ENCODE measurements at places on chromosomes 7 and 10.
A peak's percentile ranks its signal among the peaks of the same experiment; 100 is the strongest.

DNA sequence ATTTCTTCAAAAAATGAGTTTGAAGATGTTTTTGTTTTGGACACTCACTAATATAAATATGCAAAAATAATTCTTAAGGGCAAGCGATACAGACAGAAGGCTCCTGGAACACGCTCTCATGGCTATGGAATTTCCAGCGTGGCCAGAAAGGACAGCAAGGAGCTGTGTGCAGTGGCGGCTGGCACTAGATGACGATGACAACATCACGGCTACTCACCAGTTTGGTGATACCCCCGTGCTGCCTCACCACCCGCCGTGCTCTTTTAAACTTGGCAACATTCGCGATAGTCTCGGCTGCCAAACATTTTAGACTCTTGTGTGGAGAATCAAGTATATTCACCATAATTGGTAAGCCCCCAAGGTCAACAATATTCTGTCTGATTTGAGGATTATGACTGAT, 54.9 kb downstream of the ODAD2 start:
- DNase-seq: no peak

DNA sequence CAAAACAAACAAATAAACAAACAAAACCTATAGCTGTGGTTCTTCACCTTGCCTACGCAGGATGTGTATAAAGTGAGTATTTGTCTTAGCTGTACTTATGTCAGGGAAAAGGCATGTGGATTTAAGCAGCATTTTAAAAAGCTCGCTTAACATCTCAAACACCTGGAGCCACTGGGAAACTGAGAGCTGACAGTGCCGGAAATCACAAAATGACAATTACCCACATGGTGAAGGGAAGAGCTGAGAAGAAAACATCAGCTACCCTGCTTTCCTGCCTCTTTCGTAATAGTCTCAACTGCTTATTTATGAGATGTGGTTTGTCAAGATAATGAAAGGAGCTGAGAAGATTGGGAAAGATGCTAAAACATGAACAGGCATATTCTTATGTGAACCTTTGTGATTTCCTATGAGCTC, 31.1 kb upstream of the MSMB start:
- DNase-seq: no peak

DNA sequence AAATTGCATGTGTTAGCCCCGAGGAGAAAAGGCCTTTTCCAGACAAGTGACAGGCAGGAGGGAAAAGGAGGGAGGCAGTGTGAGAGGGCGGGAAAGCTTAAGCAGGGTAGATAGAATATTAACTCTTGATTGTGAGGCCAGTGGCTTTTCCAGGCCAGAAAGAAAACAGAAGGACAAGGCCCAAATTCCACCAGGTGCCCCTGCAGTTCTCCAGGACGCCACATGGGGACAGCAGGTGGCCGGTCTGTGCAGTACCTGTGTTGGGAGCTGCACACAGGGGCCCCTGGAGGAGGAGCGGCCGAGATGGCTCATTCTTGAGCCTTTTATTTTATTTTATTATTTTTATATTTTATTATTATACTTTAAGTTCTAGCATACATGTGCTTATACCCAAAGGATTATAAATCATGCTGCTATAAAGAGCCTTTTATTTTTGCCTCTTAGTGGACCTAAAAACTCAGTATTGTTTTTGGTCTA, 141.3 kb upstream of the KLF14 start:
- DNase-seq: peak; percentile 53

- no peak for DNase-seq
Measured at GRCh38 chr10:78362406-78363022, 328.9 kb downstream of the RPS24 start.

GRCh38 chr10:117544711-117545140, 2.2 kb downstream of the EMX2 start:
- no peak for DNase-seq

GRCh38 chr7:110507369-110507768, 583.6 kb upstream of the LRRN3 start:
- no peak for DNase-seq

GRCh38 chr7:2200584-2200980, 32.2 kb downstream of the MAD1L1 start:
- no peak for DNase-seq

GRCh38 chr10:118107541-118107940, 60.8 kb upstream of the RAB11FIP2 start:
- no peak for DNase-seq

GRCh38 chr7:29342761-29343160, 148.2 kb downstream of the CHN2 start:
- DNase-seq: no peak

DNA sequence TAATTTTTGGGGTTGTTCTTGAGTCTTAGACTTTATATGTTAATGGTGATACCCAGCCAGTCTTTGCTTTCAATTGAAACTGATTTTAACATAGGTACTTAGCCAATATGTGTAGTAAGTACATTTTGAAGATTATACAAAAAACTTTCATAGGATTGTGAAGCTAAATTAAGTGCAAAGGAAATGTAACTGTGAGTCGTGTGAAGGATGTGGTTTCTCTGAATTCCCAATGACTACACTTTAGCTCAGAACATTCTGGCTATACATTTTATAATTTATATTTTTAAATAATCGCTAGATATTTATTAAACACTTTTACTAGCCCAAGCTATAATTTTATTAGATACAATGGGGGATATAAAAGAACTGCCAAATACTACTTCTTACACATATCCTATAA, 359.3 kb downstream of the PCLO start:
- no peak for DNase-seq

DNA sequence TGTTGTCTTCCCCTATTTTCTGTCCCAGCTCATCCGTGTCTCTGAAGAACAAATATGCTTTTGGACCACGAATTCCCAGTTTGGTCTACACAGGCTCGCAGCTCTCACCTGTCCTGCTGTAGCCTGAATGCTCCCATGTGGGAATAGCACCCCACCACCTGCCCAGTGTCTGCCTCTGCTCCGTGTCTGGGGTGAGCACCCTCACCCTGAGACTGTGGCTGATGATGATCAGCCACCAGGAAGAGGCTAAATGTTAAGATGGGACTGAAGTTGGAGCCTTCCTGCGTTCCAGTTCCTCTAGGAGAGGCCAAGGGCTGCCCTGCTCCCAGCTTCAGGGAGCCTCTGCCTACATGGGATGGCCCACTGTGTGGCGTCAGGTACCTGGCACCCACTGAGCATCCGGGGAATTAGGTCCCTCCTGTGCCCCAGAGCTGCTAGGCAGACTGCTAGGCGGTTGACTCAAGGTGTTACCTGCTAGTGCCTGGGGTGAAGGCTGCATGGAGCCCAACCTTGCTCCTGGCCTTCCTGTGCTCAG, 3.7 kb downstream of the PGAM2 start:
- DNase-seq: no peak

GRCh38 chr10:62745581-62745980, 58.9 kb upstream of the ADO start:
- DNase-seq: no peak

GRCh38 chr10:60810437-60811182, 32.3 kb downstream of the CDK1 start:
- DNase-seq: no peak

DNA sequence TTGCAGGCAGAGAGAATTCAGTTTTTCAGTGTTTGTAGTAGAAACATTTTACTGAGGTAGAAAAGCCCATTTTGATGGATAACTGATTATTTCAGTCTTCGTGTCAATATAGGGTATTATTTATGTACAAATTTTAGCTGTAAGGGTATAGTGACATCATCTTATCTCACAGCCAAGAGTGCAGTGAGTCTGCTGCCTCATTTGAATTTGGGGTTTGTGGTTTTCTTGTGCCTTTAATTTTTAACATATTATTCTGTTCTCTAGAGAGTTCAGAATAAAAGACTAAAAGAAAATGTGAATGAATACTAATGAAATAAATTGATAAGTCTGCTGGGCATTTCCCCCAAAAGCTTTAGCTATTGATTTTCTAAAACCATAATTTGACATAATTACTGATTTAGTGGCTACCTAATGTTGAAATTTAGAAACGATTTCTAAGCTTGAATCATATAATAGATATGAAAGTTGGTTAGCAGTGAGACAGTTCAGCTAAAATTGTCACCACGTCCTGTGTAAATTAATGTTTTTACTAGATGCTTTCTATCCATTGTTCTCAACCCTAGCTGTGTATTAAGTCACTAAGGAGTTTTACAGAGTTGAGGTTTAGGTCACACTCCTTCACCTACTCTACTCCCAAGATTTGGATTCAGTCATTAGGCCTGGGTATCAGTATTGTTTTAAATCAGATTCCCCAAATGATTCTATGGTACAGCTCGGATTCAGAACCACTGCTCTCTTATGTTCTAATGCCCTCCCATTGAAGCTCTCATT, 37.3 kb downstream of the ACADSB start:
- DNase-seq: no peak

- DNase-seq: no peak
Measured at GRCh38 chr7:142548978-142549377, 200.3 kb upstream of the PRSS1 start.

- DNase-seq: no peak
Measured at GRCh38 chr10:82874671-82875070, 999.7 kb downstream of the NRG3 start.

- no peak for DNase-seq
Measured at GRCh38 chr7:29748286-29749099, 57.8 kb upstream of the WIPF3 start.

DNA sequence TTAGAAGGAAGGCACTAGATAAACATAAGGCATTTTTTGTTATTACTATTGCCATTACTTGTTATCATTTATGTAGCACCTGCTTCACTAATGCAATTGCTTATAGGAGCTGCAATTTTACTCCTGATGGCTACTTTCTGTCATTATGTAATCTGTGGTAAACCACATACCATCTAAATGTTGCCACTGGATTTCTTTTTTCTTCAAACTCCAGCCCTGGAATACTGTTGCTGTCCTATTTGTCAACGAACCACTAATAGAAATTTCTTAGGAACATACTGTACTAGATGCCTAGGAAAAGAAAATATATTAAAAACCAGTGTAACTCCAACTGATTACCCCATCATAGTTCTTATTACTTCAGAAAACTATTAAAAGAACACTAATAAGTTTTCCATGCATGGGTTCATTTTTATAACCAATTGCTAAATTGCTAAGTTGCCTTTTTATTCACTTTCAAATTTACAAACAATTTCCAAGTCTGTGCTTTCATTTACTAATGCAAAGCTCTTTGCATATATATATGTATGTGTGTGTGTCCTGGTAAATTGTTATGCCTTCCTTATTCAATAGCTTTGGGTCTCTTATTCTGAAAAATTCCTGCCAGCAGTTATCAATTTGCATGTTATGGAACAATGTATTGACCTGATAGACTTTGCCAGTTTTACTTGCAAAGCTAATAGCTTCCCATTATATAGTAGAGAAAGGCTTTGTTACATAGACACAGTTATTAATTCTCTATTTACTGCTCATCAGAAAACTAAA, 287.4 kb downstream of the EXOC4 start:
- DNase-seq: no peak

DNA sequence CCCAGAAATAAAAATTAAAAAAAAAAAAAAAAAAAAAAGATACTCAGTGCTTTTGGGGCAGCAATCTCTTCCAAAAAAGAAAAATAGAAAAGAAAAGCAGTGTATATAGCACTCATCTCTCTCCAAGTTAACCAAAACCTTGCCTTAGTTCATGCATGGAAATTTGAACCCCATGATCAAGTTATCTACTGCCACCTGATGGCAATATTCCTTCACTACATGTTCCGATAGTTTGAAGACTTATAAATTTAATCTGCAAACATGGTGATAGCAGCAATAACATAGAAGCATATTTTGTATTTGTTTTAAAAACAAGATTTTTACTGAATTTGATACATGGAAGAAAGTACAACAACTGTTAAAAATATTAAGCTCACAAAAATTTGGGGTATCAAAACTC, 48.6 kb upstream of the SLIT1 start:
- peak; percentile 29 for DNase-seq

- no peak for DNase-seq
Measured at GRCh38 chr10:124921261-124921660, 20.7 kb upstream of the ZRANB1 start.

GRCh38 chr7:24573554-24574338, 494 bp downstream of the PALS2 start:
- peak; percentile 69 for DNase-seq

GRCh38 chr7:13276977-13277376, 589.5 kb downstream of the ARL4A start:
- DNase-seq: no peak

DNA sequence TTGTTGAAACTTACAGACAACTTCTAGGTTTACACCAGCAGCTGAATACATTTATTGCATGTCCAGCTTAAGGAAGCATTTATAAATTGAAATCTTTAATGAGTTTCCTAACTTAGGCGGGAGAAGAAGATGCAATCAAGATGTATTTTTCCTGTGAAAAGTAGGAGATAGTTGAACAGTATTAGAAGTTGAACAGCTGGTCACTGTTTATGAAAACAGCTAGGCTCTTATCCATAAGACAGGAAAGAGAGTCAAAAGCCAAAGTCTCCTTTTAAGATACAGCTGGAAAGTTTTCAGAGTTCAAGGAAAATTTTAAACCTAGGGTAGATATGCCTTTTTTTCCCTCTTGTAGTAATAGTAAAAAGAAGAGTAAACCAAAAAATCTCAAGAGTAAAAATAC, 236.1 kb upstream of the FERD3L start:
- DNase-seq: no peak

DNA sequence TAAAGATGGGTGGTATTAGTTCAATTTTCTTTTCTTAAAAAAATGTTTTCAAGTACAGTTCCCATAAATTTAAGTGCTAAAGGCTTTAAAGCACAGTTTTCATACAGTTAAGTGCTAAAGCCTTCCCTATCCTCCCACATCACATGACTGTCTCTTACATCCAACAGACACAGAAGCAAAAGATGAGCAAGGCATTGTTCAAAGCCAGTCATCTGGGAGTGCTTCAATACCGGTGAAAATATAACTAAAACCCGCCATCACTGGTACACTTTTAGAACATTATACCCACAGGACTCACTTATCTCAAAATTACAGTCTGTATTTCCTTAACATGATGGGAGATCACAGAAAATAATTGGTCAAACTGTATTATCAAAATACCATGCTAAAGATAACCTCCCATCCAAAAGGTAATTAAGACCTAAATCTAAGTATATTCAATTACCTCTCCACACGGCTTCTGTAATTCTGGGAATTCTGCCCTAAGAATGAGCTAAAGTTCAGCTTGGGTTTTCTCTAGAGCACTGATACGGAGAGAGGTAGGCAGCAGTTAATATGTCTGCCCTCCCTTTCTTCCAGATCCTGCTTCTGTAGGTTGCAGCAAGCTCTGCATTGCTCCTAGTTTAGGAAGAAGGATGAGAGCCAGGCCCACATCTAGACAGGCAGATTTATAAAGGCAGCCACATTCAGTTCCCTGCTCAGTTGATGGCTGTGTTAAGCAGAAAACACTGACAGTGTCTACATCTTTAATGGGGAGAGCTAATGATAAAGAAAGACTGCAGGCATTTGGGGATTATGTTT, 474.8 kb upstream of the PFKP start:
- no peak for DNase-seq

DNA sequence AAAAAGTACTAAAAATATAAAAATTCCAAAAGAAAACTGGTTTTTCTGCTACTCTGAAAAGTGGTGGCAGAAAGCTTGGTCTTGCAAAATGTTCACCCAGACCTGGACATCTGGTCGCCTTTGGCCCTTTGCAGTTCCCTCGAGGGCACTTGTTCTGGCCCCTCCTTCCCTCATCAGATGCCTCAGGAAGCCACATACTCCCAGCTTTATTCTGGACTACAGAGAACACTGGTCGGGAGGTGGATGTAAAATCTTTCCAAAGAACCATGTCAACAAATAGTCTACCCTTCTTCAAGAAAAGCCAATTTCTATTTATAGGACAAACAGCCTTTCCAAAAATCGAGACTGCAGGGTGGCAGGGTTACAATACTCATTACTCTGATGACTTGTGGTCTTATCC, 726.1 kb downstream of the TNS3 start:
- DNase-seq: no peak

- DNase-seq: no peak
Measured at GRCh38 chr10:121899727-121900126, 28.1 kb downstream of the ATE1 start.
